ENCODE measurements at places on chromosomes 13 and 19.
A peak's percentile ranks its signal among the peaks of the same experiment; 100 is the strongest.

DNA sequence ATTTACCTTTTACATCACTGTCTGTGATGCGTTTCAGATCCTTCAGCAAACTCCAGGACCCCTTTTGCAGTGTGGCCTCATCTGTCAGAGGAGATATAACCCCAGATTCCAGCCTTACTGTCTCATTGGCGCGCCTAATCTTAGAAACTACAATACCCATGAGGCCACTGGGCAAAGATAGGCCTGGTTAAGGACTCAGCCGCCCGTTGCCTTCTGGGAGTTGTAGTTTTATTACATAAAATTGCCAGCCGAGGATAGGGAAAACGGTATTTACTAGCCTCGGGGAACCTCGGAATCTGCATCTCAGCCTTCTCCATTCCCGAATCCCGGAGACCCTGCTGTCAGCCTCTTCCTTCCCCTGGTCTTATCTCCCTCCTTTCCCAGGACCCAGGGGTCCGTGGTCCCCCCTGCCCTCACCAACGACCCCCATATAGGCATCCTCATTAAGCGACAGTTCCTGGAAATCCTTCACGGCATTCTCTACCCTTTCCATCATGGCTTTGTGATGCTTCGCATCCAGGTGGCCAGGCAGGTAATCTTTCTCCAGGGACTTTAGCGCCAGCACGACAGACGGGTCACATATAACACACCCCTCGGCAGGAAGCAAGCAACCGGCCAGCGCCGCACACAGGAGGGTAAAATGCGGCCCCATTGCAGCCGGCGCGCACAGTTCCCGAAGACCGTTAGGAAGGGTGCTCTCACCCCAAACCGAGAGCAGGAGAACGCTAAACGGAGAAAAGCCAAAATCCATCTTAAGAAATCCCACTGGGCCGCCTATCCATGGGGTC, 1.3 kb downstream of the IZUMO1 start:
- H3K4me3 ChIP-seq, result no peak overlapping the region
- no peak for DNase-seq
- H3K4me1 ChIP-seq, result peaks cover 4% of the 10 kb centered on the region
- H3K27me3 ChIP-seq, result peaks cover 5% of the 10 kb centered on the region
- H3K36me3 ChIP-seq, result no peaks in the 10 kb centered on the region
- H3K27ac ChIP-seq, result no peak overlapping the region

- H3K27ac ChIP-seq, result peak overlapping the region; percentile 27
- no peak for DNase-seq
- no peaks in the 10 kb centered on the region for H3K27me3 ChIP-seq
- peaks cover 98% of the 10 kb centered on the region for H3K4me1 ChIP-seq
- H3K36me3 ChIP-seq, result no peaks in the 10 kb centered on the region
- no peak overlapping the region for H3K4me3 ChIP-seq
Measured at GRCh38 chr19:15318241-15318691, 14.1 kb downstream of the BRD4 start.

GRCh38 chr13:40432018-40432978, 234.1 kb downstream of the FOXO1 start:
- no peak for DNase-seq
- H3K36me3 ChIP-seq, result no peaks in the 10 kb centered on the region
- H3K27me3 ChIP-seq, result no peaks in the 10 kb centered on the region
- H3K27ac ChIP-seq, result no peak overlapping the region

DNA sequence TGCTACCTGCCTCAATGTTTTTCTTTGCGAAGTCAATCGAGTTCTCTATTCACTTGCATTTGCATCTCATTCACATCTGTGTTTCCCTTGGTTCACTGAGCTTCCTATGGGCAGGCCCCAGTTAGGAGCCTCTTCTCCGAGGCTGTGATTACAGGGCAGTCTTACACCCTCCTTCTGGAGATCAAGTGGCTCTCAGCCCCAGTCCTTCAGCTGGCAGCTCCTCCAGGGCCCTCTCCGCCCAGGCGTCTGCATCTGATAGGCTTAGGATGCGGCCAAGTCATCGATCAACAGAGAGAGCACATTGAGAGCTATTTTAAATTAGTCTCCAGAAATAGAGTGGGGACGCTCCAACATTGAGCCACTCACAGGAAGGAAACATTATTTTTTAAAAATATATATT, 44.2 kb downstream of the MBNL2 start:
- H3K27ac ChIP-seq, result no peak overlapping the region
- no peak overlapping the region for H3K4me3 ChIP-seq
- H3K27me3 ChIP-seq, result no peaks in the 10 kb centered on the region
- peak; percentile 70 for DNase-seq
- peaks cover 51% of the 10 kb centered on the region for H3K4me1 ChIP-seq

- H3K27me3 ChIP-seq, result no peaks in the 10 kb centered on the region
- H3K4me3 ChIP-seq, result no peak overlapping the region
- no peaks in the 10 kb centered on the region for H3K4me1 ChIP-seq
- no peak for DNase-seq
- H3K27ac ChIP-seq, result no peak overlapping the region
- peaks cover 31% of the 10 kb centered on the region for H3K36me3 ChIP-seq
Measured at GRCh38 chr13:20610006-20610405, 43.0 kb downstream of the IFT88 start.

DNA sequence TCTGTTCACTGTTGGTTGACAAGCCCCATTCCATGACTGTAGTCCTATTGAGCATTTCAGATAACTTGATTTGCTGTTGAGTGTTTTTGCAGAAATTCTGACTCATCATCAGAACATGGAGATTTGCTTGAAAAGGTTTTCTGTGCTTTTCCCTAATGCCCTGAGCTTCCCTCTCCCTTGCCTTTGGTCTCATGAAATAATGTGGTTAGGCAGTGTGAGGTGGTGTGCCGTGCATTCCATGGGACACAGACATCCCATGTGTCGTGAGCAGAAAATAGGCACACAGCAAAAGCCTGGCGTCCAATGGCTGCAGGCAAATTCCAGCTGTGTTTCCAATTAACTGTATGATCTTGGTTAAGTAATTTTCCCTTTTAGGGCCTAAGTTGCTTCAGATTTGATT, 197.4 kb downstream of the DLEU7 start:
- no peak overlapping the region for H3K27ac ChIP-seq
- no peaks in the 10 kb centered on the region for H3K27me3 ChIP-seq
- H3K4me1 ChIP-seq, result no peaks in the 10 kb centered on the region
- no peak for DNase-seq

GRCh38 chr19:5690955-5691821, 1.1 kb downstream of the RPL36 start:
- H3K27me3 ChIP-seq, result no peaks in the 10 kb centered on the region
- peaks cover 25% of the 10 kb centered on the region for H3K4me1 ChIP-seq
- DNase-seq, result peak; percentile 66
- peak overlapping the region; percentile 97 for H3K4me3 ChIP-seq

DNA sequence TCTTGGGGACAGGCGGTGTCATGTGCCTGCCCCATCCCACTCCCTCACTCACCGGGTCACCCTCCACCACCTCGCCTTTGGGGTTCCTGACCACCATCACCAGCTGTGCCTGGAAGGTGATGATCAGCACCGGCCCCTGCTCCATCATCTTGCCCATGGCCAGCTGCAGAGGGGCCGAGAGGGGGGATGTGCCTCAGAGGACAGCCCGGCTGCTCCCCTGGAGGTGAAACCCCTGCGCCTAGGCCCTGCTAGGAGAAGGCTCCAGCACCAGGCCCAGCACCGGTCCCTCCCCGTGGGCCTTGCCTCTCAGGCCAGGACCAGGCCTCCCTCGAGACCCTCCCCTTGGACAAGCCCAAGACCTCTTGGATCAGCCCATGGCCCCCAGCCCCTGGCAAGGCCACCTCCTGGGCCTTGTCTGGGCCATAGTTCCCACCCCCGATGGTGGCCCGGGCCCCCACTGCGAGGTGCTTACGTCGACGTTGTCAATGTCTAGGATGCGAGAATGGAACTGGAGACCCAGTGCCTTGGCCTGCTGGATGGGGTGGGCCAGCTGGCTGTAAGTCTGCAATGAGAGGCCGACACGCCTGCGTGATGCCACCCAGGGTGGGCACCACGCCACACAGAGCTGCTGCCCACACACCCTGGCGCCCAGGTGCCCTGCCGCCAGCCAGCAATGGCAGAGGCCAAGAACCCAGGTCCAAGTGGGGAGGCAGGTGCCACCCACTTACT, 1.8 kb upstream of the CTXN1 start:
- peak; percentile 47 for DNase-seq
- H3K4me1 ChIP-seq, result peaks cover 25% of the 10 kb centered on the region
- no peaks in the 10 kb centered on the region for H3K27me3 ChIP-seq
- peaks cover 29% of the 10 kb centered on the region for H3K36me3 ChIP-seq
- no peak overlapping the region for H3K4me3 ChIP-seq

GRCh38 chr13:101423872-101424271, 7.6 kb upstream of the NALCN start:
- DNase-seq, result no peak
- H3K36me3 ChIP-seq, result no peaks in the 10 kb centered on the region
- no peaks in the 10 kb centered on the region for H3K27me3 ChIP-seq

DNA sequence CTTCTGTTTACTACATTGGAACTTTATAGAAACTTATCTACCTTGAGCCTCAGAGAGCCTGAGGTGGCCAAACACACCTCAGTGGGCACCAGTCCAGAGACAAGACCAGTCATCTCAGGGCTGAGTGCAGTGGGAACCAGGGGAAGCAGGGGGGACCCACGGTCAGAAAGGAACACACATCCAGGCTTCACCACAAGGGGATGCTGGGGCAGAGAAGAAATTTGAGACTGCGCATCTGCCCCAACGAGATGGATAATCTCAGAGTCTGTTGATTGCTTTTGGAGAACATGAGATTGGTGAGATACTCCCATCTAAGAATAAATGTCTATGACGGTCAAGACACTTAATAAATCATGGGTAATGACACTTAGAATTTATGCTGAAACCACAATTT, 98.7 kb downstream of the DOCK9 start:
- no peaks in the 10 kb centered on the region for H3K27me3 ChIP-seq
- no peak overlapping the region for H3K4me3 ChIP-seq
- H3K36me3 ChIP-seq, result peaks cover 97% of the 10 kb centered on the region
- H3K4me1 ChIP-seq, result no peaks in the 10 kb centered on the region
- no peak for DNase-seq
- no peak overlapping the region for H3K27ac ChIP-seq

DNA sequence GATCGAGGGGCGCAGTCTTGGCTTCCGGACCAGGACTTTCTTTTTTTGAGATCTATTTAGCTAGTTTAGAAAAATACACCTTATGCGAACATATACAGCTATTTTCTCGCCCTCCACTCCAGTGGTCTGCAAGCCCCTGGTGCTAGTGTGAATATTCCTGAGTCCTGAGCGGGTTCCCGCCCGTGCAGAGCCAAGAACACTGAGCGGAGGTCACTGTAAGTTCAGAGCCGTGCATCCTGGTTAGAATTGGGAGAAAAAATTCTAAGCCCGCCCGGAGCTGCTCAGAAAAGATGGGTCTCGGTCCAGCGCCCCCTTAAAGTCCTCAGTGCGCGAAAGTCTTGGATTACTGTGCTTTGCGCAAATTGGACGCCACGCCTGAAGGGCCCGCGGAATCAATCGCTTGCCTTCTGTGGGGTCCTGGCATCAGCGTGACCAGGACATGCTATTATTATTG, 117.7 kb downstream of the KCNRG start:
- DNase-seq, result no peak
- H3K27ac ChIP-seq, result no peak overlapping the region
- H3K27me3 ChIP-seq, result peaks cover 53% of the 10 kb centered on the region
- H3K36me3 ChIP-seq, result no peaks in the 10 kb centered on the region
- H3K4me1 ChIP-seq, result peaks cover 31% of the 10 kb centered on the region

DNA sequence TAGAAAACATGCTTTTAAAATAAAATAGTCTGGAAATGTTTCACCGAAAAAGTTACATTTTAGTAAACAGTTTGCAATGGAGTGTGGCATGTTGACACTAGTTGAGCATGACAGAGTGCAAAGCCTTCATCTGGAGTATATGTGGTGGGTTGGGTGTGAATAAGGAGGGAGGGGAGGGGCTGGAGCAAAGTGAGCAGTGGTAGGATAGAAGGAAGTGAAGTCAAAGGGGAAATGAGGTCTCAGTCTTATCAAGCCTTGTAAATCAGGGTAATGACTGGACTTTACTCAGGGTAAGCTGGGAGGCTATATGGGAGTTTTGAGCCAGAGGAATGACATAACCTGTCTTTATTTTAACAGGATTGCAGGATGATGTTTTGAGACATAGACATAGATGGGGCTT, 222.8 kb downstream of the PCDH20 start:
- H3K36me3 ChIP-seq, result no peaks in the 10 kb centered on the region
- H3K27me3 ChIP-seq, result no peaks in the 10 kb centered on the region
- no peak overlapping the region for H3K27ac ChIP-seq
- no peak overlapping the region for H3K4me3 ChIP-seq
- no peak for DNase-seq

- H3K36me3 ChIP-seq, result no peaks in the 10 kb centered on the region
- no peak overlapping the region for H3K4me3 ChIP-seq
- DNase-seq, result no peak
- H3K27me3 ChIP-seq, result no peaks in the 10 kb centered on the region
- H3K27ac ChIP-seq, result peak overlapping the region; percentile 33
- H3K4me1 ChIP-seq, result no peaks in the 10 kb centered on the region
Measured at GRCh38 chr13:30607908-30608307, 9.8 kb upstream of the USPL1 start.

DNA sequence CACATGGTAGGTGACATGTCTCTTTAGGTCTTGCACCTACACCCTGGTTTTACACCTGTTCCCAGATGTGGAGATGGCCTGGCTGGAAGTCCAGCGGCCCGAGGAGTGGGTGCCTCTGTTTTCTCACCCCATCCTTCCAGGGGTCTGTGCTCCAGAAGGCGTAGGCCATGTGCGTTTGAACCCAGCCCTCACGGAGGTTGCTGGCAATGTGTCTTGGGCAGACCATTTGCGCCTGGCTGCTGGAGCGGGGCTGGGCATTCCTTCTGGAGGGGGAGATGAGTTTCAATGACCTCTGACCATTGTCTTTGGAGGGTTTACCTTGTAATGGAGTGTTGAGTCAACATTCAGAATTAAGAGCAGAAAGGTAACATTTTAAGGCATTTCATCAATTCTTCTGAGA, 54.8 kb upstream of the ZNF536 start:
- no peak for DNase-seq
- H3K36me3 ChIP-seq, result no peaks in the 10 kb centered on the region
- no peaks in the 10 kb centered on the region for H3K4me1 ChIP-seq
- H3K4me3 ChIP-seq, result no peak overlapping the region
- no peaks in the 10 kb centered on the region for H3K27me3 ChIP-seq

DNA sequence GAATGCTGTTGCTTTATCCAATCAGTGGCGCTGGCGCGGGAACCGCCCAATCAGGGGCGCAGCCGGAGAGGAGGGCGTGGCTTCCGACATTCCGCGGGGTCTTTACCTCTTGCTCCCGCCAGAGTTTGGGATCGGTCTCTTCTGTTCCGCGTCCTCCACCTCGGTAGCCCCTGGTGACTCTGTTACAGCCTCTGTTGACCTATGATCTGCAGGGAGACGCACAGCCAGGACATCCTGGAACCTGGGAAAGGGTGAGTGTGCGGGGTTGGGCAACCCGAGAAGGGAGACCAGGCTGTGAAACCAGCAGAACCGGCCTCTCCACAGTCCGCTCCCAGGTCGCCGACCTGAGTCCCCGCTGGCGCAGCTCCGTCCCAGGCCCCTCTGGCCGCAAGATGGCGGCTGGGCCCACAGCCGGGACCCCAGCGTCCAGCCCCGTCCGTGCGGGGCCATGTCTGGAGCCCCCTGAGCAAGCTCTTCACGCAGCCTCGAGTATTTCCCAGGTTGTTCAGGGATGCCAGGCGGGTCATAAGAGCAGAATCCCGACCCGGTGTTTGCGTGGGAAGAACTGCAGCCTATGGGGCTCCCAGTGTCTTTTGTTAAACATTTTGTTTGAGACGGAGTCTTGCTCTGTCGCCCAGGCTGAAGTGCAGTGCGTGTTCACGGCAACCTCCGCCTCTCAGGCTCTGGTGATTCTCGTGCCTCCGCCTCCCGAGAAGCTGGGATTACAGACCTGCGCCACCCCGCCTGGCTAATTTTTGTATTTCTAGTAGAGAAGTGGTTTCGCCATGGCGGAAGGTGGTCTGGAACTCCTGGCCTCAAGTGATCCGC, 4.4 kb upstream of the ZNF681 start:
- H3K27me3 ChIP-seq, result no peaks in the 10 kb centered on the region
- DNase-seq, result peak; percentile 91
- no peaks in the 10 kb centered on the region for H3K36me3 ChIP-seq
- peak overlapping the region; percentile 87 for H3K27ac ChIP-seq

Measured in lower lobe of right lung (tissue), 2 donors.